ENCODE measurements at places on chromosomes 1 and 21.

- no peak for DNase-seq
Measured at GRCh38 chr1:67058242-67058641, 4.3 kb upstream of the SLC35D1 start.

GRCh38 chr1:217965156-217965786 lies 319.8 kb upstream of the RRP15 start:
- DNase-seq: no peak

DNA sequence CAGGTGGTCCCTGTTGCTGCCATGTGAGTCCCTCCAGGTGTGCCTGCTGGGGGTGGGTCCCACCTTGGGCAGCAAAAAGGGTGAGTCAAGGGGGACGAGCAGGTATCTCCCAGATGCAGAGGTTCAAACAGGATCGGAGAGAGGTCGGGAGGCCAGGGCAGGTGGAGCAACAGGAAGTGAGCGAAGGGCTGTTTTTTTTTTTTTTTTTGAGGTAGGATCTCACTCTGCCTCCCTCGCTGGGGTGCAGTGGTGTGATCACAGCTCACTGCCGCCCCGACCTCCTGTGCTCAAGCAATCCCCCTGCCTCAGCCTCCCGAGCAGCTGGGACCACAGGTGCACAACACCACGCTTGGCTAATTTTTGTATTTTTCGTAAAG lies 39.4 kb downstream of the SLC2A7 start:
- DNase-seq: no peak

DNA sequence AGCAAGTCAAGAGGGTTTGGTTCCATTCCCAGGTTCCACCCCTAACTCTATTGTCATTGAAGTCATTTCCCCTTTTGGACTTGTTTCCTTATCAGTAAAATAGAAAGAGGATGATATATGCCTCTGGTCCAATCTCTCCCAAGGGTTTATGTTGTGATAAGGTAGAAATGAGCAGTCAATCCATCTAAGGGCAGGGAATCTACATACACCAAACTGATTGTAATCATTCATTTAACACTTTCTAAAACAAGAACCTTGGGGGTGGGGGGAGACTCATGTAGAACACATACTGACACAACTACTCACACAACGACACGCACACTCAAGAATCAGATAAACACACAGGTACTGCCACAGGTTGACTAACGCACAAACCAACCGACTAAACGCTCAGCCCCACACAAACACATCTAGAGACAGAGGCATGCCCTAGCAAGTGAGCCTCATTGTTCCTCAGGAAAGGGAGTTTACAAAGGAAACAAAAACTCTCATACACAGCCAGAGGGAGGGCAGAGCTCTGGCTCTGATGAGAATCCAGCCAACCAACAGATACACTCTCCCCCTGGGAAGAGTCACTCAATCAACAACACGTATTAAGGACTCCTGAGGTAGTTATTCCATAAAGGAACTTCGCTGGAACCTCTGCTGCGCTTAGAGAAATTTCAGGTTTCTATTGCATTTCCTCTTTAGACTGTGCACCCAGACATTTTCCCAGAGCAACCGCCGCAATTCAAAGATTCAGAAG lies 1.0 kb downstream of the F11R start:
- no peak for DNase-seq

DNA sequence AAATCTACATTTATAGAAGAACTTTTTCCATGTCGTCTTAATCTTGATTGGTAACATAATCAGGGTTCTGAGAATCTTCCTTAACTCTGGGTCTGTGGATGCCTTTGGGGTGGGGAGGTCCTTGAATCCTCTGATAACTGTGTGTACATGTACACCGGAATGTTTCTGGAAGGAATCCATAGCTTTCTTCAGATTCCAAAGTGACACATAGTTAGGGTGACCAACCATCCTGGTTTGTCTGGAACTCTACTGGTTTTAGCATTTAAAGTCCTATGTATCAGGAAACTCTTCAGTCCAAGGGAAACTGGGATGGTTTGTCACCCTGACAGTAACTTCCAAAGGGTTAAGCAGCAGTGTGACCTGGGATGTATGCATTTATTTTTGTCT lies 16.8 kb downstream of the STRIP1 start:
- DNase-seq: no peak

DNA sequence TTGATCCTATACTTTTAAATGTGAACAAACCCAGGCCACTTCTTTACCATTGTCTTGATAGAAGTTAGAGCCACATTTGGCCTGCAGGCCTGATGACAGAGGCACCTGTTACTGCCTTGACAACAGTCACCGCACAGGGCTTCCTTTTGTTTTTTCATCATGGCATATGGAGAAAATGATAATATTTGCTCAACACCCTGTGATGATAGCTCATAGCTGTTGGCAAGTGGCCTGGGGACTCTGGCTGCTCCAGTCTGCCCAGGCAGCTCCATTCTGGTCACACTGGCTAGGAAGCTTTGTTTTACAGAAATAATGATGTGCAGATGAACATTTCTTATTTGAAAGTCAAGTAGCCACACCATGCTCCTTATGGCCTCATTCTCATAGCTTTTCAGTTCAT lies 89.6 kb upstream of the GPR88 start:
- no peak for DNase-seq

All from activated T-cell treated with anti-CD3 and anti-CD28 coated beads for 1 hour (primary cell).